ENCODE measurements at places on chromosomes 3 and 15.
A peak's percentile ranks its signal among the peaks of the same experiment; 100 is the strongest.

- no peak for DNase-seq
These were observed 26.9 kb downstream of the CHCHD4 start for GRCh38 chr3:14097616-14098391.

- DNase-seq, result no peak
These were observed 4.9 kb downstream of the RFTN1 start for GRCh38 chr3:16508591-16508995.

GRCh38 chr3:66378256-66378655 lies 122.6 kb downstream of the LRIG1 start:
- DNase-seq, result no peak

DNA sequence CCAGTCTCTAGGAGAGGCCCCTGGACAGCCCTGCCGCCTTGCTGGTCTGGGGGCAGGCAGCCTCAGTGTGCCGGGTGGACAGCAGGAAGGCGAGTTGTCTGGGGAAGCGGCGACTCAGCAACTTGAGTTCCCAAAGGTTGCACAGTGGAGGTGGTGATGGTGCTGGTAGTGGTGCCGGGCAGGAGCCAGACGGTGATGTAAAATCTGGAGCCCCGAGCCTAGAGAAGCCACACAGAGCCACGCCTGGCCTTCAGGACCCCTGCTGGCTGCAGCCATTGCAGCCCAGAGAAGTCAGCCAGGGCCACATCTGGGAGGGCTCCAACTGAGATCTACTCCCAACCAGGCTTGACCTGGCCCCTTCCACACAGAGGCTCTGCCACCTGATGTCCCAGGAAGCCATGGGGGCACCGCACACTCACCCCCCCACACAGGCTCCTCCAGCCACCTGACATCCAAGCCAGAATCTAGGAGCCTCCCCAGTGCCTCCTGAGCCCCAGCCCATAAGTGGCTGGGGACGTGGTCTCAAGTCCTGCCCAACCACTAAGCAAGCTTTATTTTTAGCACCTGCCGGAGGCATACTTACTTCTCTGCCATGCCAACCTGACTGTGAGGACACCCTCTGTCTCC lies 8.8 kb downstream of the C3orf22 start:
- no peak for DNase-seq

DNA sequence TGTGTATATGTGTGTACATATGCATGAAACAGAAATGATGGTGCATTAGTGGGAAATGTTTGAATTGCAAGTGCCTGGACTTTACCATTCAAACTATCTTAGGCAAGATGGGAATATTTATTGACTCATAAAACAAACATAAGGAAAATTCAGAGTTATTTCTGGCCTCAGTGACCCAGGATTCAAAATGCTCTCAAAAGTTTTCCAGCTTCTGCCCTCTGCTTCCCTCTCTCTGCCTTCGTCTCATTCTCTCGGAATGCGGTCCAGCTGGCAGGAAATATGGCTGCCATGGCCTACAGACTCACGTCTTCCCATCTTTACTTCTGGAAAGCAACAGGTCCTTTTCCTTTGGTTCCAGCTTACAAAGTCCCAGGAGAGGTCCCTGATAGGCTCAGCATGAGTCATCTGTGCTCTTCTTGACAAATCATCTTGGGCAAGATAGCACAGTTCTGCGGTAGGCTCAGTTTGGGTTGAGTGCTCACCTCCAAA lies 8.7 kb upstream of the ZNF774 start:
- DNase-seq, result no peak

- no peak for DNase-seq
These were observed 24.7 kb downstream of the KAT2B start for GRCh38 chr3:20064796-20065564.

DNA sequence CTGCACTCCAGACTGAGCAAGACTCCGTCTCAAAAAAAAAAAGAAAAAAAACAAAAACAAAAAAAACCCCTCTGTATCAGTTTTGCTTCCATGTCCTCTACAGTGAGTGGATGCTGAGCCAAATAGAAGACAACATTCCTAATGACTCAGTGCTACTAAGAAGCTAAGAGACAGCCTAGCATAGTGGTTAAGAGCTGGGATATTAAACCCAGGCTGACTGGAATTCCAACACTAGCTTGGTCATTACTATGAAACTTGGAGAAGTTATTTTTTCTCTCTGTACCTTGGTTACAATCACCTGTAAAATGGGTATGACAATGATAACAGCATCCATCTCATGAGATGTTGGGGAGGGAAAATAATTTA lies 60.9 kb upstream of the PYGO1 start:
- DNase-seq, result no peak

DNA sequence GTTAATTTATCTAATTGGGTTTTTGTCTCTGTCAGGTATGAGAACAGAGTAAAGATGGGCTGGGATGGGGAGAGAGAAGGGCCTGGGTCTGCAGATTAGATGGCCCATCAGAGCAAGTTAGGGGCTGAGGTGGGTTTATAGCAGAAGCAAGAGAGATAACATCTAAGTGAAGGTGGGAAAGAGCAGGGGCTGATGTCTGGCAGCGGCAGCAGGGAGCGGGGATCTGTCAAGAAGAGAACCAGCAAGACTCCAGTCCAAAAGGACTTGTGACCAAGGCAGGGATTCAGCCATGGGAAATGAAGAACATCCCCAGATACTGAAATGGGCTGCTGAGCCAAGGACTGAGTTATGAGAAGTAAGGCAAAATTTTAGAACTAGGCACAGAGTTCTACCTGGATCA lies 320.6 kb upstream of the TBL1XR1 start:
- DNase-seq, result no peak

DNA sequence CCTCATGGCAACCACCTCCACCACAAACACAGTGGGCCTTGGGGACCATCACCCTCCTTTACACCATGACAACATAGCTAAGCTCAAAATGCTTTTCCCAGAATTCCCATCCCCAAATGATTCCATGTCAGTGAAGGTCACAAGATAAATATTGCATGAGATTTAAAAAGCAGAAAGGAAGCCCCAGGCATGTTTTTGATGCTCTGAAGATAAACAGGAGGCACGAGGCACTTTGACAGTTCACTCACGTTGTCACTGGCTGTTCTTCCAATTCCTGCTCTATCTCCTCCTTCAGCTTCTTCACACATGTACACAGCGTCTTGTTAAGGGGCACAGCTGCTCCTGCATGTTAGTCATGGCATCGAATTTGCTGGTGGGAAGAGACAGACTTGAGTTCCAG lies 180.4 kb downstream of the STAC start:
- DNase-seq, result no peak

DNA sequence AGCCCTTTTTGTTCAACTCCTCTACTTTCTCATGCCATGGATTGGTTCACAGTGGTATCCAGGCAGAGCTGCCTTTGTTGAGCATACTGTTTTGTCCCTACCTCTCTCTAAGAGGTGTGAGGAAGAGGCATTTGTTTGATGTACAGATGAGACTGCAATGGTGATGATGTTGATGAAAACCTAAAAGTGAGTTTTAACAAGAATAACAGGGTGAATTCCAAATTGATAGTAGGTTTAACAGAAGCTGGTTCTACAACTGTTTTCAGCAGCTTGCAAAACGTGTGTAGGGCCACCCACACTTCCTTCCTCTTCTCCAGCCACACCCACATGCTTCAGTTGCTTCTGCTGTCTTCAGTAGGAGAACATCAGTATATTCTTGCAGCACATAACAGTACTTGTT lies 10.2 kb downstream of the SNRK start:
- no peak for DNase-seq

DNA sequence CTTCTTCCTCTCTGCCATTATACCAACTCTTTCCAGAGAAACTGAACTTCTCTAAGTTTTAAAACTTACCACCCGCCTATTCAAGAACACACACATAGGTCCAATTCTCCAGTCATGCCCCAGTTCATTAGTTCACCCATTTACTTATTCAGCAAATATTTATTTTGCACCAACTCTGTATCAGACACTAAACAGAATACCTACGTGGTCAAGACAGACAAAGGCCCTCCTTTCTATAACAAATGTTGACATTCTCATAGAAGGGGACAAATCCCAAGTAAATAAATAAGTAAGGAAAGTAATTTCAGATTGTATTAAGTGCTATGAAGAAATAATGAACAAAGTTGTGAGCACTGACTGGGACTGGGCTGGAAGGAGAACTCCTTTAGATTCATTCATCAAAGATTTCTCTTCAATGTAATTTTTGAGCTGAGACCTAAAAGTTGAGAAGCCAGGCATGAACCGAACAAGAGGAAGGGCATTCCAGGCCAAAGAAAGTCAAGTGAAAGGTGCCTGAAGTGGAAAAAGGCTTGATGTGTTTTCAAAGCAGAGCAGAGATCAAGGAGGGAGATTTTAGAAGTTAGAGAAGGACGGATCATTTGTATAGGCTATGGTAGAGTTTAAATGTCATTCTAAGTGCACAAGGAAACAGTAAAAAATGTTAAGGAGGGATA lies 120.4 kb downstream of the P3H2 start:
- DNase-seq, result no peak

- DNase-seq, result no peak
These were observed 95.9 kb upstream of the ATP2B2 start for GRCh38 chr3:10601151-10601856.

DNA sequence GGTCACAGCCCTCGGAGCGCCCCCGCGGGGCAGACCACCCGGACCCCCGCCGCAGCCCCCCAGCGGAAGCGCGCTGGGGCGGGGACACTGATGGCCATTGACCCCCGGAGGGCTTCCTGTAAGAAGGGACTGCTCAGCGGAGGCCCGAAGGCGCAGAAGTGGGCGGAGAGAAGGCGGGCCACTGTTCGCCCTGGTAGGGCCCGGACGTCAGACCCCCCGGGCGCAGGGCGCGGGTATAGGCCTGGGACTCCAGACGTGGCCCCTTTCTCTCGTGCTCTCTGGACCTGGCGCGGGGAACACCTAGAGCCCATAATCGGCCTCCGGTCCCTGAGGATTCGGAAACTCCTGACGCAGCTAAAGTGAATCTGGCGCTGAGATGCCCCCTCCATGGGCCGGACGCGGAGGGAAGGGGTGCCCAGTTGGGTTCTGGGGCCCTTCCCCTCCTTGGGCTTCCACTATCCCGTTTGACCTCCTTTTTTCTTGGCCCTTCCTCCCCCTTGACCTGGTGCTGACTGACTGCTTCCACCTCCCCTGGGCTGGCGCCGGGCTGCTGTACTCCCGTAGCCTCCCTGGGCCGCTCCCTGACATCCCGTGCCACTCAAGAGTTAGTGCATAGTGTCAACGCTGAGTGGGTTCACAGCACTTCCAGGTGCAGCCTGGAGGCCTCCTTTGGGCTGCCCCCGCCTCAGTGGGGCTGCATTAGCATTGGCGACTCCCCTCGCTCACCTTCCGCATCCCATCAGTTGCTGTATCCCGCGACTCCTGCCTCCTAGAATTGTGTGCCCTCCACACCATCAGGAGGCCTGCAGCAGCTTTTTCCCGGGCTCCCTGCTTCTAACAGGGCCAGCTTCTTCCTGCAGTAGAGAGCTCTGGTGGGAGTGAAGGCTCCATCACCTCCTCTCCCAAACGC lies 694 bp downstream of the ABTB1 start:
- DNase-seq, result no peak

GRCh38 chr3:106765342-106765741 lies 611.9 kb upstream of the CCDC54 start:
- peak; percentile 15 for DNase-seq
